ENCODE measurements at places on chromosomes 2 and 18.

- DNase-seq = no peak
Measured at GRCh38 chr2:63699549-63699839, 110.7 kb downstream of the MDH1 start.

GRCh38 chr2:134420259-134420658 is 166.4 kb downstream of the MGAT5 start:
- DNase-seq = no peak

DNA sequence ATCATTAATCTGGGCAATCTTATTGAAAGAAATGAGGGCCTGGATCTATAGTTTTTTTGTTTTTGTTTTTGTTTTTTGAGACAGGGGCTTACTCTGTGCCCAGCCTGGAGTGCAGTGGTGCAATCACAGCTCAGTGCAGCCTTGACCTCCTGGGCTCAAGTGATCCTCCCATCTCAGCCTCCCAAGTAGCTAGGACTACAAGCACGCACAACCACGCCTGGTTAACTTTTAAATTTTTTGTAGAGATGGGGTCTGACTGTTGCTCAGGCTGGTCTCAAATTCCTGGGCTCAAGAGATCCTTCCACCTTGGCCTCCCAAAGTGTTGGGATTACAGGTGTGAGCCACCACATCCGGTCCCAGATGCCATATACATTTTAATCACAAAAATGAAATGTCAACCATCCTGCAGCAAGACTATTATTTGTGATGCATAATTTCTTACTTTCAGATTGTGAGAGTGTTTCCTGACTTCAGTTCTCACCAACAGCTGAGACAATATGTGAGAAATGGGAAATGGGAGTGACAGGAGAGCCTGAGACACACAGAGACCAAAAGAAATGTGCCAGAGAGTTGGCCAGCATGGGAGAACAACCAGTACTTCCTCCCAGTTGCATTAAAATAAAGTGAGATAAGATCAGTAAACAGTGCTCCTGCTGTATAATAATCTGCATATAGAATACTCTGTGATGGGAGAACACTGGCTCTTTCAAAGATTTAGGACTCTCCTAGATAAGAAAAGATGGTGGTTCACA is 87.6 kb downstream of the METTL8 start:
- no peak for DNase-seq

GRCh38 chr2:85776672-85777071 is 22.9 kb downstream of the ATOH8 start:
- no peak for DNase-seq

DNA sequence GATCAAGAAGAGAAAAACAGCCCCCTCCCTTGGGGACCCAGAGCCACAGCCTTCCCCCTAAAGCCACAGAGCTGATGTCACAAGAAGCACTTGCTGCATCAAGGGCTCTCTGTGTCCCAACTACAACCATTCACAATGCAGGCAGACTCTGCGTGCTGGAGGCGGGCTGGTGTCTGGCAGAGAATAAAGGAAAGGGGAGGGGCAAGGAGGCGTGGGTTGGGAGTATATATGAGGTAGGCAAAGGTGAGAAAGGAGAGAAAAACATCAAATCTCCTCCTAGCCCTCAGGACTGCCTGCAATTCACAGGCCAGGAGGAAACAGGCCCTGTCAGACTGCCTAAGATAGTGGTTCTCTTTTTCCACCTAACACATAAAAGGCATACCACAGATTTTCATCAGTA is 48.8 kb upstream of the IHH start:
- DNase-seq = no peak

DNA sequence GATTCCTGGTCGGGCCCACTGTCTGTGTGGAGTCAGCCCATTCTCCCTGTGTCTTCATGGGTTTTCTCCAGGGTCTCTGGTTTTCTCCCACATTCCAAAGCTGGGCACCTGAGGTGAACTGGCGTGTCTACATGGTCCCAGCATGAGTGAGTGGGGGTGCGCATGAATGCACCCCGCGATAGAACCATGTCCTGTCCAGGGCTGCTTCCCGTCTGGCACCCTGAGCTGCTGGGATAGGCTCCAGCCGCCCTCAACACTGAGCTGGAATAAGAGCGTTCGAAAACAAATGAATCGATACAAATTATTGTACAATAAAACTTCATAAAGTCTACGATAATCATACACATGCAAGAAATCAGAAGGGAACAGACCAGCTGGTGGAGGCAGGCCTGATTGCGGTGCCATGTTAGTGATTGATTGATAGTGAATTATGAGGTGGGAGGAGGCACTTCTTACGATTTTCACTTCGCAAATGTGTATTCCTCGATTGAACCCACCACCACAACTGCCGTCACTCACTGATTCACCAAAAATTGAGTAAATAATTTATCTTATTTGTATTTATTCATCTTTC is 186.6 kb downstream of the MGAT5 start:
- DNase-seq = no peak

- DNase-seq = no peak
Measured at GRCh38 chr2:191029280-191029950, 15.4 kb upstream of the STAT1 start.

DNA sequence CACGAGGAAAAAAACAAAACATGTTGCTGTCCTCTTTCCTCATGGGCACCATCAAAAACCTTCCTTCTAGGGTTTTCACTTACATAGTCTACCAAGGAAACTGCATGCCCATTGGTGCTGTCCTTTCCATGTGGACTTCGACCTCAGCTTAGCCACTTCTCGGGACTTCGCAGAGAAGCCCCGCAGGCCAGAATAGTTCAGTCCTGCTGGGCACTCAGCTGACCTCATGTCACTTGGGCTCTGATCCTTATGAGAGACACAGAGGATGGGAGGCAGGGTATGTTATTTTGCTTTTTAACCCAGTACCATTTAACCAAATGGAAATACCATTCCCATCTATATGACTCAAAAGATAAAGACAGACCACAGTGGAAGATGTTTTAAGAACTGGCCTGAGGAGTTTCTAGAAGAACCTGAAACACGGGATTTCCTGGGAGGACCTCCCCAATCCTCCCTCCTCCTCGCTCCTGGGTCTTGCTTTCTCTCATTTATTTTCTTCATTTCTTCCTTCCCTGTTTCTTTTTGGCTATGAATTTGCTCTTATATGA is 28.4 kb downstream of the AAK1 start:
- DNase-seq = no peak

- no peak for DNase-seq
Measured at GRCh38 chr2:40178971-40179370, 272.9 kb downstream of the SLC8A1 start.

- no peak for DNase-seq
Measured at GRCh38 chr2:191530618-191531017, 147.3 kb upstream of the NABP1 start.

- no peak for DNase-seq
Measured at GRCh38 chr2:203583084-203583695, 48.1 kb upstream of the RAPH1 start.

DNA sequence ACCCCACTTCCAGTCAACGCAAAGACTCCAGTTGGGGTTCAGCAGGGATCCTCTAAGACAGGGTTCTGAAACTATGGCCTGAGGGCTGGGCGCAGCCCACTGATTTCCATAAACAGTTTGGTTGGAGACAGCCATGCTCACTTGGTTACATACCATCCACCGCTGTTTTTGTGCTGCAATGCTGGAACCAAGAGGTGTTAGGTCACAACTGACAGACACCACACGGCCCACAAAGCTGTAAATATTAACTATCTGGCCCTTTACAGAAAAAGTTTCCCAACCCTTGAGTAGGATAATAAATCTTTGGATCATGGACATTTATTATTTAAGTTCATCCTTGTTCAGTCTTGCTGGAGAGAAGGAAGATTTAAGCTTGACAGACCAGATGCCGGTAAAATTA is 8.4 kb upstream of the CD226 start:
- DNase-seq = no peak

GRCh38 chr2:60746318-60746717 is 9.8 kb upstream of the PAPOLG start:
- no peak for DNase-seq

DNA sequence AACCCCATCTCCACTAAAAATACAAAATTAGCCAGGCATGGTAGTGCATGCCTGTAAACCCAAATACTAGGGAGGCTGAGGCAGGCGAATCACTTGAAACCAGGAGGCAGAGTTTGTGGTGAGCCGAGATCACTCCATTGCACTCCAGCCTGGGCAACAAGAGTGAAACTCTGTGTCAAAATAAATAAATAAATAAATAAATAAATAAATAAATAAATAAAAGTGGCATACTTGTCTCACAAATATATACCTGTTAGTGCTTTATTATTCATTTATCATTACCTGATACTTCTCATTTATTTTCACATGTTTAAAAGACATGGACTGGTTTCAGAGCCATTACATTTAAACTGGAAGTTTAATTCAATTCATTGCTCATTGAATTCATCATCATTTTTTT is 491.4 kb upstream of the CDH7 start:
- no peak for DNase-seq

DNA sequence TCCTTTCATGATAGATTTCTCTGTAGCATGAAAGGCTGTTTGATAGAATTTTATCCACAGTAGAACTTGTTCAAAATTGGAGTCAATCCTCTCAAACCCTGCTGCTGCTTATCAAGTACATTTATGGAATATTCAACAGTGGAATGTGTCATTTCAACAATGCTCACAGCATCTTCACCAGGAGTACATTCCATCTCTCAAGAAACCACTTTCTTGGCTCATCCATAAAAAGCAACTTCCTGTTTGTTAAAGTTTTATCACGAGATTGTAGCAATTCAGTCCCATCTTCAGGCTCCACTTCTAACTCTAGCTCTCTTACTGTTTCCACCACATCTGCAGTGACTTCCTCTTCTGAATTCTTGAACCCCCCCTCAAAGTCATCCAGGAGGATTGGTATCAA is 29.4 kb downstream of the PDCL3 start:
- no peak for DNase-seq

DNA sequence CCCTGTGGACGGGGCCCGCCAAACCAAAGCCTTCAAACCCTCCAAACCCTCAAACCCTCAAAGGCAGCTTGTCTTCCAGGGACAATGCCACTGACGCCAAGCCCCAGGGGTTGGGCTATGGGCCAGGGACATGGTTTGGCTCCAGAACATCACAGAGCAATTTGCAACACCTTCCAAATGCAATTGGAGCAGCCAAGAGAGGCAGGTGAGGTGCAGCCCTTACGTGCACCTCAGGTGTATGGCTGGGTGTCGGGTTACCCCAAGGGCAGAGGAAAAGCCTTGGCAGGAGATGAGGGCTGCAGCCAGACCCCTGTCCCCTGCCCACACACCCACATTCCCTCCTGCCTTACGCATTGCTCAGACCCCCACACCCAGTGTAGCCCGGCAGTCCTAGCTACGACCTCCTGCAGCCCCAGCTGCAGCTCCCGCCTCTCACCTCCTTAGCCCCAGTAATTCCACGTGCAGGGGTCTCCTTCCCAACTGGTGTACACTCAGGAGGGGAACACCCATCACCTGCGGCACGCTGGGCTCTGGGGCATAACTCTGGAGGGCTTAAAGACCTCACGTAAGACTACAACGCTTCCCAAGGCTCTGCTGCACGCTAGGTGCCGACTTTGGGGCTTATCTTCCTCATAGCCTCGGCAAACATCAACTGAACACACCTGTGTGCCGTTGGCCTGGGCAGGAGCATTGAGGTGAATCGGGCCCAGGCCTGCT is 88.7 kb downstream of the TFCP2L1 start:
- no peak for DNase-seq

GRCh38 chr2:97722227-97722626 is 8.9 kb downstream of the ZAP70 start:
- no peak for DNase-seq

DNA sequence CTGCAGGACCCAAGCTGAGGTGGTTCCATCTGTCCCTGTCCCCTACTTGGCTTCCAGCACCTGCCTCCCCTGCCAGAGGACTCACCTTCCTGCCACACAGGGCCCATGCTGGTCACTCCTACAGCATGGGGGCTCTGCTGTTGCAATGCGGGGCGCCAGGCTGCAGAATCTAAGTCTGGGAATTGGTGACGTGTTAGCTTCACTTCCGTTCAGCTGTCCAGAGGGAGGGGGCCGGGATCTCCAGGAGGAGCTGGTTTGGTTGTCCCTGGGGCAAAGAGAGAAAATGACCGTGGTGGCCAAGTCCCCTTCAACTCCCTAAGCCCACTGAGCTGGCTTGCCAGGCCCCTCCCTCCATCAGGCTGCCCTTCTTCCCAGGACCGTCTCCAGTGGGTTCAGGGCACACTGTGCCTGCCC is 69.5 kb downstream of the IL1R2 start:
- DNase-seq = no peak

DNA sequence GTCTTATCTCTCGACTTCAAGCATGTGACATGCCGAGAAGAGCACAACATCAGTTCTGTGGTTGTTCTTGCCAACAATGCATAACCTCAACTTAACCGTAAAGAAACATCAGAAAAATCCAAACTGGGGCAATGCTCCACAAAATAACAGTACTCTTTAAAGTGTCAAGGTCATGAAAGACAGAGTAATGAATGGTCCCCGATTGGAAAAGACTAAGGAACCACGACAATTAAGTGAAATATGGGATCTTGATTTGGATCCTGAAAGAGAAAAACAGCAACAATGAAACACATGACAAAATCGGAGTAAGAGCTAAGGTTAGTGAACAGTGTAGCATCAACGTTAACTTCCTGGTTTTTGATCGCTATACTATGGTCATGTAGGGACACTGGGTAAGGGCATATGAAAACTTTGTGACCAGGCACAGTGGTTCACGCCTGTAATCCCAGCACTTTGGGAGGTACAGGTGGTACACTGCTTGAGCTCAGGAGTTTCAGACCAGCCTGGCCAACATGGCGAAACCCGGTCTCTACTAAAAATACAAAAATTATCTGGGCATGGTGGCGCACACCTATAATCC is 55.2 kb downstream of the UNC50 start:
- DNase-seq = no peak

DNA sequence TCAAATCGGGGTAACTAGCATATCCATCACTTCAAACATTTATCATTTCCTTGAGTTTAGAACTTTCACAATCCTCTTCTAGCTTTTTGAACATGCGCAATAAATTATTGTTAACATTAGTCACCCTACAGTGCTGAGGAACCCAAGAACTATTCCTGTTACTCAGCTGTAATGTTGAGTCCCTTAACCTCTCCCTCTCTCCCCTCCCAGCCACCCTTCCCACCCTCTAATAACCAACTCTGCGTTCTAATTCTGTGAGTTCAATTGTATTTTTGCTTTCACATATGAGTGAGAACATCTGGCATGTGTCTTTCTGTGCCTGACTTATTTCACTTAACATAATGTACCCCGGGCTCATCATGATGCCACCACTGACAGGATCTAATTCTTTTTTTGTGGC is 78.6 kb upstream of the RANBP2 start:
- DNase-seq = no peak

DNA sequence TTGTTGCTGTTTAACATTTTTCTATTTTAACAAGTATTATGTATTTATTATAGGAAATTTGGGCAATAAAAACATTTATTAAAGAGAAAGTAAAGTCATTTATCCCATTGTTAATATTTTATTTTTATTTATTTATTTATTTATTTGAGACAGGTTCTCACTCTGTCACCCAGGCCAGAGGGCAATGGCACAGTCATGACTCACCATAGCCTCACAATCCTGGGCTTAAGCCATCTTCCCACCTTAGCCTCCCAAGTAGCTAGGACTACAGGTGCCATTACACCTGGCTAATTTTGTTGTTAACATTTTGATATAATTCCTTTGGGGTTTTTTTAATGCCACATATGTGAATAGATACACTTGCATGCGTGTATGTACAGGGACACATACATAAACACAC is 165.9 kb upstream of the STON1 start:
- no peak for DNase-seq
